ENCODE measurements at places on chromosomes 12 and 14. TPM values are rescaled to one million over a fixed set of nuclear protein-coding genes. Genes with fewer than 3 reads are reported as not detected.

The ACOT6 gene
- not detected for total RNA-seq

The FOXG1 gene
- not detected for total RNA-seq

The DHH gene
- total RNA-seq: 0.28 TPM

The CCDC197 gene
- not detected for total RNA-seq

The MYO1H gene
- not detected for total RNA-seq

The MYF6 gene
- total RNA-seq: not detected

The TCL1A gene
- not detected for total RNA-seq

The AKAP3 gene
- total RNA-seq: 3.0 TPM

The HOXC10 gene
- total RNA-seq: 1.4 TPM

The OXA1L gene
- 65.2 TPM for total RNA-seq

The OVCH1 gene
- total RNA-seq: not detected

The KRT8 gene
- total RNA-seq: 2,962 TPM

The TMEM132D gene
- not detected for total RNA-seq

The C14orf132 gene
- total RNA-seq: not detected

The WASHC3 gene
- total RNA-seq: 20.9 TPM

The ESPL1 gene
- total RNA-seq: 42.0 TPM

The KCNMB4 gene
- 6.7 TPM for total RNA-seq

The LRRC10 gene
- not detected for total RNA-seq

The PKP2 gene
- 88.7 TPM for total RNA-seq

The ADAM21 gene
- total RNA-seq: not detected

The BCAT1 gene
- 75.4 TPM for total RNA-seq

The NOPCHAP1 gene
- 20.1 TPM for total RNA-seq

Measured in PC-9 (cell line).